ENCODE measurements at places on chromosomes 3 and 15.

DNA sequence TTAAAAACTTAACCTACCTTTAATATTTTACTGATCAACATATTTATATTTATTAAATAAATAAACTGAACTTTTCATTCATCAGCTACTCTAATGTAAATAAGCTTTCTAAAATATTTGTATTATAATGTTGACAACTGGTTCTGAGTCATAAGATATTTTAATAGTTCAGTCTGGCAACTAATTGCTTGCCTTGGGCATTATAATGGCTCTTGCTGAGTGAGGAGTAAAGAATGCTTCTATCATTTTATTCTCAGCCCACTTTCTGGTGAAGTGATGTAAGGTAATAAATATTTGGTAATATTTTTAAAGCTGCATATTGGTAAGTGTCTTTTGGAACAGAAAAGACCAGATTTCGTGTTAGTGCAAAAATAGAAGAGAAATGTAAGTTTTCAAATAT is 81.5 kb downstream of the DIPK2A start:
- DNase-seq: no peak

GRCh38 chr3:184952671-184953070 is 140.7 kb downstream of the VPS8 start:
- no peak for DNase-seq

DNA sequence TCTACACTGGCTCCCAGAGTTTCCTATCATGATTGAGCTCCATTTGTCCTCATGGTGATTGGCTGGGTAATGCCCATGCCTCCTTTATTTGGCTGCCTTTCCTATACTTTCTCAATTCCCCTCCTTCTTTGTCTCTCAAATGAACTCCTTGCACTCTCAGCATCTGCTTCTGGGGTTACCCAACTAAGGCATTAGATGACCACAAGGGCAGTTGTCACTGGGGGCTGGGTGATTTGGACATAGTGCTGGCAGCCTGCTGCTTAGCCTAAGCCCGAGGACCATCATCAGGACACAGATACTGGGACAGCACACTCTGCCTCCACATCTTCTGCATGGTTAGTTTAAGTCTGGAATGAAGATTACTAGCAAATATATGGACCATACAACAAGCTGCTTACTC is 49.2 kb upstream of the LRRFIP2 start:
- no peak for DNase-seq

DNA sequence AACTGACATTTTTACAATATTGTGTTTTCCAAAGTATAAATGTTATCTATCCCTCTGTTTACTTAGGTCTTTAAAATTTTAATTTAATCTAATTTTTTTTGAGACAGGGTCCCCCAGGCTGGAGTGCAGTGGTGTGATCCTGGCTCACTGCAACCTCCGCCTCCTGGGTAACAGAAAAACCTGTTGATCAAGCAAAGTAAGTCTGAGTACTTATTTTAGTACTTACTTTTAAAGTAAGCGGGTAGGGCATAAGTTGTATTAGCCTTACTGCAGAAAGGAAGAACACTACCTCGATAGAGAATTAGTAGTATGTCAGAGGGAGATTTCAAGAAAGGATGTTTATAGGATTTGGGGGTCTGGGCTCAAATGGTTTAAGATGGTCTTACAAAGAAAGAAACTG is 11.9 kb upstream of the FEM1B start:
- DNase-seq: no peak

All from NCI-H1694 treated with DMSO at 0.1 percent for 48 hours (cell line).